Right cardiac atrium (tissue), 5 donors: ENCODE measurements at places on chromosomes 5 and 9. TPM values are rescaled to one million over a fixed set of nuclear protein-coding genes. Genes with fewer than 3 reads are reported as not detected.
A peak's percentile ranks its signal among the peaks of the same experiment; 100 is the strongest.

Gene PSMD5
- 23.2 TPM for total RNA-seq

- DNase-seq: no peak
These were observed 17.3 kb downstream of the RIOK2 start for GRCh38 chr5:97165726-97166125.

Gene SLC27A6
- total RNA-seq: 46.3 TPM

DNA sequence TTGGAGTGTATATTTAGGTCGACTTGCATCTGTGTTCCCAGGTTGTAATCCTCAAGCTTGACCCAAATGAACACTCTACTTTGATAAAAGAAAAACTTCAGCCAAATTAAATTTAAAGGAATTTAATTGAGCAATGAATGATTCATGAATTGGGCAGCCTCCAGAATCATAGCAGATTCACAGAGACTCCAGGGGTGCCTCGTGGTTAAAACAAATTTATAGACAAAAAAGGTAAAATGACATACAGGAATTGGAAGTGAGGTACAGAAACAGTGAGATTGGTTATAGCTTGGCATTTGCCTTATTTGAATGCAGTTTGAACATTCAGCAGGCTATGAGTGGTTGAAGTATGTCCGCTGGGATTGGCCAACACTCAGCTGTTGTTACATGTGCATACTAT, 21.6 kb upstream of the SPATA31D4 start:
- no peak for DNase-seq

DNA sequence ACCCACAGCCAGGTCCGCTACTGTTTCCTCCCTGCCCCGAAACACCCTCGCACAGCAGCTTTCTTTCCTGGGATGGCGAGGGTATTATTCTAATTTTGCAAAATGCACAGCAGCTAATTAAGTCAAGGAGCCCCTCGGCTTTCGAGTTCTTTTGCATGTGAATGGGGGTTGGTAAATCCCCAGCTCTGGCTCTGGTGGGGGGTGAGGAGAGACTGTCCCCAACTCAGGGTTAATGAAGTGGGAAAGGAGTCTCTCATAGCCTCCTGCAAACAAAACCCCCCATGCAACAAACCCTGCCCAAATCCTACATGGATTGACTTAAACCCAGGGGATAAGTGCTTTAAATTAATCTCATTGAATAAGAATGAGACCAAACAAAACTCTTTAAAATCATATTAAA, 8.8 kb downstream of the BARHL1 start:
- DNase-seq: no peak

GRCh38 chr5:150523472-150524350, 15.8 kb downstream of the NDST1 start:
- no peak for DNase-seq

DNA sequence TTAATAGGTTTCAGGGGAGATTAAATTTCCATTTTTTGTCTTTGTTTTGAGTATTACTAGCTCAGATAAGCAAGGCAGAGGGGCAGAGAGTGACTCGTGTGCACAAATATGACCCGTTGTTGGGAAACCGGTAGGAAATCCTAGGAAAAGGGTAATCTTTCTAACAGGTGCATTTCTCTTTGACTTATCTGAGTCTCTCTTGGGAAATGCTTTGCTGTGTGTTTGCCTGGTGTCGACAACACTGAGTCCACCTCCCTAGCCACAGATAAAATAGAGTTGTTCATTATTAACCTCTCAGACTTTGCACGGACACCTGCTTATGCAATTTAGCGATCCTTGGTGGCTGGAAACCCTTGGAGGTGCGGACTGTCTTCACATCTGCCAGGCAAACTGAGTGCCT, 164.2 kb downstream of the FGF1 start:
- no peak for DNase-seq

Gene SPINK9
- total RNA-seq: not detected

Gene ANKRD34B
- not detected for total RNA-seq

DNA sequence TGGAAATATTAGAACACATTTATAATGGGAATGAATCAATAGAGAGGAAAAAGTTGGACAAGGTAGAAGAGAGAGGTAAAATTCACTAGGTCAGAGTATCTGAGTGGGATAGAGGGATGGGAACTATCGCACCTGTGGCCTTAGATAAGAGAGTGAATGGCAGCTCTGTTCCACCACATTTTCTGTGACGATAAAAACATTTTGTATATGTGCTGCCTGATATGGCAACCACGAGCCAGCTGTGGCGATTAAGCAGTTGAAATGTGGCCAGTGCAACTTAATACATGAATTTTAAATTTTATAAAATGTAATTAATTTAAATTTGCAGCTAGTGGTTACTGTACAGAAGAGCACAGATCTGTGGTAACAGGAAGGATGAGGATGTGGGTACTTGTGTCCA, 46.7 kb downstream of the ZNF354A start:
- no peak for DNase-seq

- no peak for DNase-seq
These were observed 36.0 kb downstream of the SH3GL2 start for GRCh38 chr9:17614903-17615302.

Gene PPP3R2
- total RNA-seq: not detected

DNA sequence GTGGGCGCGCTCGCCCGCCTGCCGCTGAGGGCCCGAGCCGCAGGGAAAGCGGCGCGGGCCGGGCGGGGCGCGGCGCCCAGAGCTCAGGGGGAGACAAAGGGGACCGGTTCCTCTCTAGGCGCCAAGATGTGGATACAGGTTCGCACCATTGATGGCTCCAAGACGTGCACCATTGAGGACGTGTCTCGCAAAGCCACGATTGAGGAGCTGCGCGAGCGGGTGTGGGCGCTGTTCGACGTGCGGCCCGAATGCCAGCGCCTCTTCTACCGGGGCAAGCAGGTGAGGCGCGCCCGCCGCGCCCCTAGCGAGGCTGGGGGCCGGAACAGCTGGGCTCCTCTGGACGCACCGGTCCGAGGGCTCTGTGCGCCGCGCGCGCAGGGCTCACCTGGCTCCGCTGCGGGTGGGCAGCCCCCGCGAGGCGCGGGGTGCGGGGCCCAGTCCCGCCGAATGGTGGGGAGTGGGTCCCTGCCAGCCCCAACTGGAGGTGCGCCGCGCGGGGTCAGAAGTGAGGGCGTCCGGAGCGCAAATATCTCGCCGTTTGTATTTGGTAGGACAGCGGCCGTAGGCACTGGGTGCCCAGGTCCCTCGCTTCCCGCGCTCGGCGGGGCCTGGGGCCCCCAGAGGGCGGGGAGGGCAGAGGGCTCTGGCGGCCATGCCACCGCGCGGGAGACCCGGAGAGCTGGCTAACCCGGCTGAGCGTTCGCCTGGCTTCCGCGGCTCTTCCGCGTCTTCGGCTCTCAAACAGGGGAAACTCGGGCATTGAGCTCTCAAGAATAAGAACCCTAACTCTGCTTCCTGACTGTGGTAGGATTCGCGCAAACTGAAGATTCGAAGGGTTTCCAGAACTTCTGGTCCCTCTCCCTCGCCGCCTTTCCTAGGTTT, 607 bp downstream of the UHRF2 start:
- peak; percentile 54 for DNase-seq

DNA sequence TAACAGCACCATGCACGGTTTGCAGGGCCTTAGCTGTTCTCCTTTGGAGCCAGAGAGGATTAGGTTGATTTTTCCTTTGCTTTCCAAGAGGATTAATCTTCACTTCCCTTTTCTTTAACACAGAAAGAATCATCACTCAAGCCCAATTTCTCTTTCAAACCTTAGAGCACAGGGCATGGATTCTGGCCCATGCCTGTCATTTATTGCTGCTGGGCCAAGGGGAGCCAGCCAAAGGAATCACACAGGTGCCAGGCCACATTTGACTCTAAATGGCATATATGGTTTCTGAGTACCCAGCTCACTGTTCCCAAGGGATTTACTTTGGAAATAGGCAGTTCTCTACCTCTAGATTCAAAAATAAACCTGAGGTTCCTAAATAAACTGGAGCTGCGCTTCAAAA, 58.3 kb downstream of the FBXL7 start:
- DNase-seq: no peak

Gene PCDHB6
- total RNA-seq: 0.42 TPM

DNA sequence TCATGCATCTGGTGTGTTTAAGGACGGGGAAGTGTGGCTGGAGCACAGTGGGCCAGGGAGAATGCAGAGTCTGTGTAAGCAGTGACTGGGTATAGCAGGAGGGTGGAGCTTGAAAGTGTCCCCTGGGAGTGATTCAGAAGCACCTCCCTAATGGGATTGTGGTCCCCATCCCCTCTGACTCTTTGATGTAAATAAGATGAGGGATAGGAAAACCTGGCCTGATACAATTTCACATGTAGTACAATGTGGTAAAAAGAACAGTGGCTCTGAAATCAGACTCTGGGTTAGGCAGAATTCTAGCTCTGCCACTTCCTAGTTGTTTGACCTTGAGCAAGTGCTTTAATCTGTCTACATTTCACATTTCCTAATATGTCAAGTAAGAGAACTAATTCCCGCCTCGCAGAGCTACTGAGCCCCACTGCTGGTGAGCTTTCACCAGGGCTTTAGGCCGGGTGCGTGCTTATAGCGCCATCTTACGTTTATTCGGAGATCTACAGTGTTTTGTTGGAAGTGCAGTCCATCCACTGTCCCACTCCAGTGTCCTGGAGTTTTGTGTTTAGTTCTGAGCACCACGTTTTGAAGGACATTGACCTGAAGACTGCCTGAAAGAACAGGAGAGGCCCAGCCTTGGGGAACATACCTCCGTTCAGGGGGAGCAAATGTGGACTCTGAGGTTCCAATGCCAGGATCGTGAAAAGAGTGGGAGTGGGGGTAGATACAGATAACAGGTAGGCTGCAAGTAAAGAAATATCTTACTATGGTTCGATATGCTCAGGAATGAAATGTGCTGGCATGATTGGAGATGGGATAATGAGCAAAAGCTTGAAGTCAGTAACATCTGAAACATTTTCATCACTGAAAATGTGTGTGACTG, 51.2 kb upstream of the TESK1 start:
- DNase-seq: peak; percentile 75

Gene LOX
- 20.5 TPM for total RNA-seq

- no peak for DNase-seq
These were observed 189.0 kb upstream of the MEF2C start for GRCh38 chr5:89071941-89072331.

- no peak for DNase-seq
These were observed 158.5 kb upstream of the RGS7BP start for GRCh38 chr5:64347309-64347708.

GRCh38 chr5:14395411-14395810, 186.2 kb upstream of the OTULINL start:
- DNase-seq: no peak

- DNase-seq: no peak
These were observed 1205.2 kb upstream of the DMAC1 start for GRCh38 chr9:9004810-9005209.

Gene RLN2
- total RNA-seq: not detected

Gene TNC
- total RNA-seq: 4.8 TPM

Gene BRINP1
- 1.1 TPM for total RNA-seq

Gene TAF11L9
- not detected for total RNA-seq

GRCh38 chr9:5557606-5558587, 47.6 kb downstream of the PDCD1LG2 start:
- DNase-seq: peak; percentile 80

GRCh38 chr9:88268886-88269285, 119.4 kb upstream of the SPIN1 start:
- DNase-seq: no peak

DNA sequence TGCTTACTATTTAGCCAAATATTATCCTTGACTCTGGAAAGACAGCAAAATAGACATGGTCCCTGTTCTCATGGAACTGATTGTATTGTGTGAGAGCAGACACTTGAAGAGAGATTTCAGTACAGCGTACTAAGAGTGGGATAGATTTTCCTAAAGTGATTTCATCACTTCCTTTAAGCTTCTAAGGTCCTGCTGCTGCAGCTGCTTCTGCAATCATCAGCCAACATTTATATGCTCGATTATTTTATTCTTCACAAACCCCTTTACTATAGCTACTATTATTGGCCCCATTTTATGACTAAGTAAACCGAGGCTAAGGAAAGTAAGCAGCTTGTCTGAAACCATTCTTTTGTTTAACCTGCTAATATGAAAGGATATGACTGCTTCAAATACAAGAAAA, 137.7 kb downstream of the SPATA31D1 start:
- no peak for DNase-seq

GRCh38 chr5:17440766-17441165, 57.3 kb upstream of the TAF11L2 start:
- DNase-seq: no peak

Gene NPM1
- total RNA-seq: 493 TPM

Gene RIMOC1
- total RNA-seq: 15.4 TPM

- DNase-seq: peak; percentile 88
These were observed 92.3 kb downstream of the LMX1B start for GRCh38 chr9:126705767-126706697.

GRCh38 chr9:16830806-16831205, 39.7 kb downstream of the BNC2 start:
- no peak for DNase-seq

DNA sequence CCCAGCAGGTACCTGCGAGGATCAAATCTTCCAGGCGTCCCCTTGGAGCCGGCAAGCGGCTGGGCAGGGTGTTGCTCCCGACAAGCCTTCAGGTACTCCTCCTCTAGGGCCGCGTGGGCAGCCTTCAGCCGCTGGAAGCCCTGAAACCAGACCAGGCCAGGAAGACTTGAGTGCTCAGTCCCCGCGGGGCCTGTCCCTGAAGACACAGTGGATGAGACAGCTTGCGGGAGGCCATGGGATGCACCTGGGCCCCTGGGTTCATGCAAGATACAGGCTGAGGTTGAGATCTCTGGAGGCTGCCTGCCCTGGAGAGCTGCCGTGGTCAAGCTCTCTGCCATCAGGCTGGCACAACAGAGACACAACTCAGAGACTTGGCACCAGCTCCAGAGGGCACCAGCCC, 25.4 kb downstream of the AKNA start:
- DNase-seq: no peak

Gene CATSPER3
- 0.54 TPM for total RNA-seq

GRCh38 chr5:107232293-107232692, 438.4 kb downstream of the EFNA5 start:
- no peak for DNase-seq

GRCh38 chr9:35311891-35312639, 150.3 kb downstream of the UNC13B start:
- peak; percentile 57 for DNase-seq

DNA sequence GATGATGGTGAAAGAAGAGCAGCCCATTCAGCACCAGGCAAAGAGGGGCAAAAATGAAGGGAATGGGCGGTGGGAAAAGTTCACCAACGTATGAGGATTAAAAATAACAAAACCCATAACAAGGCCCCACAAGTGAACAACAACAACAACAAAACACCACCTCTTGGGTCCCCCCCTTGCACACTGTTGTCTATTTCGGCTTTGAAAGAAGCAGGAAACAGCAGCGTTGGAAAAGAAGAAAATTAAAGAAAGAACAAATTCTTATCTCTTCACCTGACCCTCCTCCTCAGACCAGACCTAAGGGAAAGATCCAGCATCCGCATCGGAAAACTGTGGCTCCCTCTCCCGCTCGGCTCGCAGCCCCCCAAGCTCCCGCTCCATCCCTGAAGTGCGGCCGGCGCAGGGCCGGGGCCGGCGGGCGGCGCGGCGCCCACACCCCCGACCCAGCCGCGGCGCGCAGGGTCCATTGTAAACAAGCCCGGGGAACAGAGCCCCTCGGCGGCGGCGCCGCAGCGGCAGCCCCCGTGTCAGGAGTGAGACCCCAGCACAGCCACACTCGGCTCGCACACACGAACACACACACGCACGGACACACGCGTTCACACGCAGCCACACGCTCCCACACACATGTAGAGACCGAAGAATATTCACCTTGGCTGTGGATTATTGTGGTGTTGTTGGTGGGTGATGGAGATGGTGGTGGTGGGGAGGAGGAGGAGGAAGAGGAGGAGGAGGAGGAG, 535 bp downstream of the RFX3 start:
- no peak for DNase-seq

Gene SPATA31A3
- not detected for total RNA-seq
